ENCODE measurements at places on chromosomes 12 and 14. TPM values are rescaled to one million over a fixed set of nuclear protein-coding genes. Genes with fewer than 3 reads are reported as not detected.

DNA sequence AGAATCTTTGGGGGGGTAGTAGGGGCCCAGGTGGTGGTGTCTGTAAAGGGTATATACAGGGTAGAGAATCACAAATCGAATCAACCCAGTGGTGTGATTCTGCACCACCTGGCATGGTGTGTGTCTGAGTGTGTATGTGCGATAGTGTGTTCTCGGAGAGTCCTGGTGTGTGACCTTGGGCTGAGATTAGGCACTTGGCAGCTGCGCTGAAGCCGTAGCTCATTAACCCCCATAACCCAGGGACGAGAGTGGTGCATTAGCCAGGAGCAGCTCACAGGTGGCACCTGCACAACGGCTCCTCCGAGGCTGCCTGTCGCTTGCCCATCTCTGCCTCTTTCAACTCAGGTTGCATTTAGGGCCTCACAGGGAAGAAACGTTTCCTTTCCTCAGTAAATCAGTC is 15.6 kb upstream of the TESC start:
- no peak for DNase-seq

DNA sequence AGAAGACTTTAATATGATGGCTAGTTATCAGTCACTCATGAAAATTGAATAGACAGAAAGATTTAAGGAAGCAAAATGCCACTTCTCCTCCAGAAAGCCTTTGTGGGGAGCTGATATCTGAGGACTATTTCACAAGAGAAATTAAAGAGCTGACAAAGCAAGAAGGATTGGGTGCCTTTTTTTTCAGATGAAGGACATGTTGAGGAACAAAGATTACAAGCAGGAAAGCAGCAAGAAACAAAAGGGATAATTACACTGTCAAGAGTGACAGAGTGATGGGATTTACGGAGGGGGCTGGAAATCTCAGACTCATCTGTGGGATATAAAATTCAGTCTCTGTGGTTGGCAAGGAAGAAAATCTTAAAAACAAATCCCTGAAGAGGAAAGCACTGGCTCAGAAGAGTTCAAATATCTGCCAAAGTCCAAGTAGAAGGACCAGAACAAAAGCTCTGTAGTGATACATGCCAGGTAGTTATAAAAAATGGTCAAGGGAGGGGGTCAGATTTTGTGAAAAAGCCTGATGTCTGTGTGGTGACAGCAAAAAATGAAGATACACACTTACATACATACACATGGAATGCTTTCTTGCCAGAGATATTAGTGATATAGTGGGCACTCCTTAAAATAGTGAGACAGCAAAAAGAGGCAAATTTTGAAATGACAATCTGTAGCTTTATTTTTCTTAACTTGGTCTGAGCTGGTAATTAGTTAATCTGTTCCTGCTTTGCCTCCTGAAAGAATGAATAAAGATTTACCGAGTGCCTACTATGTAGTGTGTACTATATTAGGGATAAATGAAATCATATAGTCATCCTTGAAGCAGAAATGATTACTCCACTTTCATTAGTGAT is 62.9 kb downstream of the EPS8 start:
- DNase-seq = no peak

DNA sequence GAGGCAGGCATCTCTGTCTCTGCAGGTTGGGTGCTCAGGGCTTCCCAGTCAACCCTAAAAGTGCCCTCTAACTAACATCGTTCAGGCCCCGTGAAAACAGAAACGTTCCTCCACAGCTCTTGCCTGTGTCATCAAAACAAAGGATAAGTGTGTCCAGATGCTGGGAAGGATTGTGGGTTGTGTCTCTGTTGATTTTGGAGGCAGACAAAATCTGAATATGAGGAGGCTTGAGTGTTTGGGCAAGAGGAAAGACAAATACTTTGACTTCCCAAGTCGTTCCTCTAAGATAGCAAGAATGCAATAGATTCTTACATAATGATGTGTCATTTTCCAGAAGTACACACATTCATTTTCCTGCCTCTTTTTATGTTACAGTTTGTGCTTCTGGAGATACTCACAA is 52.9 kb downstream of the SERPINA3 start:
- no peak for DNase-seq

Gene ERC1
- 23.8 TPM for total RNA-seq

Gene GLS2
- total RNA-seq = 6.4 TPM

- DNase-seq = no peak
Measured at GRCh38 chr14:26286913-26287205, 311.0 kb downstream of the NOVA1 start.

Gene LRRIQ1
- not detected for total RNA-seq

- no peak for DNase-seq
Measured at GRCh38 chr14:41225433-41225832, 381.2 kb upstream of the LRFN5 start.

Data from hepatocyte (in vitro differentiated cells).